ENCODE measurements at places on chromosomes 5 and 9.

GRCh38 chr5:179422213-179422855 is 77.1 kb upstream of the ADAMTS2 start:
- DNase-seq, result no peak

DNA sequence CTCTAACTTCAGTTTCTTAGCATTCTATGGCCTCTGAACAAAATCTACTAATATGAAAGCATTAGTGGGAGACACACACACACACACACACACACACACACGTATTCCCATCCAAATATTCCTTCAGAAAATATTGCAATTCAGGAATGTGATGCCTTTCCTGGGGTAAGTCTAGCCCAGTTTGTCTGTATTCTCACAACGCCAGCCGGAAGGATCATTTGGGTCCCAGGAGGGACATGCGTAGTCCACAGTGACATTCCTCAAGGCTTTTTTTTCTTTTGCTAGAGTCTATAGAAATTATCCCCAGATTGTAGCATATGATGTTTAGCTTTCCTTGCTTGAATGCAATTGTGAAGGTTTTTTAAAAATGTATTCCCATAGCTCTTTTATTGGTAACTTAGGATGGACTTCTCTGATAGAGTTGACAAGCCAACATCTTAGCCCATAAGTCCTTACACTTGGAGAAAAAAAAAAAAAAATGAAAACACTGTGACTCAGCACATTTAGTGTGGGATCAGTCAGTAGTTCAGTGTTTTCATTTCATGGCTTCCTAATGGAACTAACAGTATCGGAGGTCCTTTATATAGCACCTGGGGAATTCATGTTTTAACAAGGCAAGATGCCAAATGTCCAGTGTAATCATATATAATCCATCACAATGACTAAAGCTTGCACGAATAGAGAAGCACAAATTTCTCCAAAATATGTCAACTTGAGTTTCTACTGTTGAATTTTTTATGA is 316.5 kb downstream of the DIRAS2 start:
- DNase-seq, result no peak

DNA sequence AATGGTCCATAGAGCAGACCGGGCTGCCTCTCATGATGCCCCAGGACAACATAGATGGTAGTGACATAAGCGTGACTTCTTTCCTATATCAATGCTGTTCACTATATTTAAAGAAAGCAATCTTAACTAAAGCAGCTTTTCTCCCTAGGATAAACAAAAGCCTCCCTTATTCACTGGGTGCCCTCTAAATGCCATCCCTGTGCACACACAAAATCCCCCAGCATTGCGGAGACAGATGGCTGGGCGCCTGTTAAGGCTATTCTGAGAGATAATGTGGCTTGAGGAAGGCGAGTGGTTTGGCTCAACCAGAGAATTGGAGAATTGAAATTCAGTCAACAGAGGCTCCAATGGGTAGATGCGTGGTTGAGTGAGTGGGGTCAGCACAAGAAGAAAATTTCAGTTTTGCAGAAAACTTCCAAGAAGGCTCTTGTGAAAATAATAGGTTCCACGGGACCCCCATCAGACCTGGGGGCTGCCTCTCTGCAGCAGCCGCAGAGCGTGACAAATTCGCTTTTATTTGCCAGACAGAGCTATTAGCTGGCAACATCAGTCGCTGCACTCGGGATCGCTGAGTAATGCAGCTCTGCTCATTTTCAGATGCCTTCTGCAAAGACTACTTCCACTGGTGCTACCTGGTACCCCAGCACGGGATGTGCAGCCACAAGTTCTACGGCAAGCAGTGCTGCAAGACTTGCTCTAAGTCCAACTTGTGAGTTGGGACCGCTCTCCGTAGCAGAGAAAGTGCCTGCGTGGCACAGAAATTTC is 103.9 kb upstream of the ICE1 start:
- no peak for DNase-seq

- DNase-seq, result no peak
Measured at GRCh38 chr9:132142924-132143323, 18.9 kb upstream of the NTNG2 start.

- no peak for DNase-seq
Measured at GRCh38 chr9:103323699-103324098, 328.6 kb downstream of the CYLC2 start.

DNA sequence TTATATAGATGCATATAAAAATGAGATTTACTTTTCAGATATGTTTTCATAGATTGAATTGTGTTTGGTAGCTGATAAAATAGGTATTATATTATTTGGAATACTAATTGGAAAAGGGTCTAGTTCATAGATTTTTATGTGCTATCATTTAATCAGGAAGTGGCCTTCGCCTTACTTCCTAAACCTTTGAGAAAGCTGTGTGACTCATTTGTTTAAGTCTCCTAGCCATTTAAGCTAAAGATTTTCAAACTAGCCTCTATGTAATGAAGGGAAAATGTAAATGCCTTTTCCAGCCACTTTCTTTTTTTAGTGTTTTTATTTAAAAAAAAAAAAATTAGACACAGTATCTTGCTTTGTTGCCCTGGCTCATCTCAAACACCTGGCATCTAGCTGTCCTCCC is 97.5 kb downstream of the DMXL1 start:
- no peak for DNase-seq

GRCh38 chr5:7615566-7616061 is 219.7 kb downstream of the ADCY2 start:
- no peak for DNase-seq

GRCh38 chr9:129834489-129835127 is 467 bp downstream of the C9orf78 start:
- no peak for DNase-seq

- no peak for DNase-seq
Measured at GRCh38 chr9:127022913-127023660, 99.3 kb downstream of the ANGPTL2 start.

DNA sequence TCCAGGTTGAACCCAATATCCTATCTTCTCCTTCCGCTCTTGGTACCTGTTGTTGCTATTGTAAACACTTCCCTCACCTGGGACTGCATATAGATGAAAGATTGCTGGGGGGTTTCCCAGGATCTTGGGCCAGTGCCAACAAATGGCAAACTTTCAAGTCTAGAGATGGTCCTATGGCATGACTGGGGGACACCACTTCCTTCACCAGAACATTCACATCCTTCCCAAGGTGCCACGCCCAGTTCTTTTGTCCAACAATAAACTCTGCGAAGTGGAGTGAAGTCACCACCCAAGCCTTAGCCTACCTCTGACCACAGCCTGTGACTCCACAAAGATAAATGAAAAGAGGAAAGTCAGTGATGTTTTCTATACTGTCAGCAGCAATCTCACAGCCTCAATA is 34.4 kb downstream of the DOCK8 start:
- no peak for DNase-seq

DNA sequence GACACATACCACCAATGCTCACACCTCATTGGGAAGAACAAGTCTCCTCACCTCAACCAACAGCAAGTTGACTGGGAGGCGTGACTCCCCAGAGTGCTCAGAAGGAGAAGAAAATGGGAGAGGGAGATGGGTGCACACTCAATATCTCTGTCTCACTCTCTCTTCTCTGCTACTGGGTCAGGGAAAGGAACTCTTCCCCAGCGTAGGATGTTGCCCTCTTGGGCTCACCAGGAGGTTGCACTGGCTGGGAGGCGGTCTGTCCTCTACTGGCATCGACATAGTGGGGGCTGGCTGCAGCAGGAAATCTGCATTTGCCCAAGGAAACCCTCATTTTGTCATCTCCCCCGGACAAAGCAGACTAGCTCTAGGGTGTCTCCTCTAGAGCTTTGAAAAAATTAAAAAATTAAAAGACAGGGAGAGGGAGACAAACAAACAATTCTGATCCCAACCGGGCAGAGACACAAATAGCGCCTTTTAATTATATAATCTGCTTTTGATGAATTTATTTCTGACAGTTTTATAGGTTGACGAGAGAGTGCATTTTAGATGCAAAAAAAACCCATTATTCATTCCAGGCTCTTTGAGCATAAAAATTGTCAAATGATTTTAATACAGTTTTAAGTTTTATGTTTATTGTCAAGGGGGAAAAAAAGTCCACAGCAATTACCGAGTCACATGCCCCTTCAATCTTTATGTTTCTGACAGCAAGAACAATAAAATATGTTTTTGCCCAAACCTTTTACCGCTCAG is 179.3 kb upstream of the MVB12B start:
- DNase-seq, result no peak

DNA sequence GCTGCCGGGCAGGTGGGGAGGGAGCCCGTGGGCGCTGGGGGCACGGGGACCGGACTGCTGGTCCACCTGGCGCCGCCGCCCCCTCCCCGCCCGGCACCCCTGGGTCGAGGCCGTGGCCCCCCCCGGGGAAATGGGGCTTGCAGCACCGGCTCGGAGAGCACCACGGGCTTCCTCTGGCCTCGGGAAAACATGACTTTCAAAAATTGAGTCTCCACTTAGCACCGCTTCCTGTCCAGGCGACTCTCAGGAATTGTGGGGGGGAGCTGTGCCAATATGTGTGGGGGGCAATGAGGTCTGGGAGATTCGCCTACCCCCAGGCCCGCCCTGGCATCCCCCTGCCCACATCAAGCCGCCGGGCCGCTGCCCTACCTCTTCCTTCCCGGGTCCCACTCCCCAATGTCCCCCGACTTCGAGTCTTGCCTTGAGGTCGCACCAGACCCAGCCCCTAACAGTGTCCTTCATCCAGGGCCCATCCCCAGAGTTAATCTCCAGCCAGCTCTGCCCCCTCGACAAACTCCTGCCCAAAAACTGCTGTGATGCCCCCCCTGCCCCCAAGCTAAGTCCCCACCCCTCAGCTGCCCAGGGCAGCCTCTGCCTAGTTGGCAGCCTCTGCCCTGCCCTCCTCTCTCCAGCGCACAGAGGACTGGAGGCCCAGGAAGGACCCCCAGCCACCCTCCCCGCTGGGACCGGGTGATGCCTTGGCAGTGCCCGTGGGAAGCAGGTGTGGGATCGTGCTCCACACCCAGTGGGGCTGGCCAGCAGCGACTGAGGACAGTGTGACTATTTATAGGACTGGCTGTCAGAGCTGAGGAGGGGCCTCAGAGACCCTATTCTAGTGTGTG is 3.9 kb downstream of the EGFL7 start:
- no peak for DNase-seq

DNA sequence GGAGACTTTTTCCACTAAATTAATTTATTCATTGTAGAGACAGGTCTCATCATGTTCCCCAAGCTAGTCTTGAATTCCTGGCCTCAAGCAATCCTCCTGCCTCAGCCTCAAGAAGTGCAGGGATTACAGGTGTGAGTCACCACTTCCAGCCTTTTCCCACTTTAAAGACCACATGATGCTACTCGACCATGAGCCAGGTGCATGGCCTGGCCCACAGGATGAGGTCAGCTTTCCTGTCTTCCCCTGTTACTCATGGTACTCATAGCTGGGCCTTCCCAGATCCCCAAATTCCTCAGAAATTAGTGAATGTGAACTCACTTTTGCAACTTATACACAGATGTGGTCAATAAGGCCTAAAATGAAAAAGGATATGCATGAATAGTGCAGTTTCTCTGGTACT is 395.9 kb downstream of the SEMA5A start:
- DNase-seq, result no peak

GRCh38 chr9:69660304-69660703 is 11.9 kb downstream of the APBA1 start:
- no peak for DNase-seq

- DNase-seq, result no peak
Measured at GRCh38 chr5:167857321-167857720, 434.1 kb upstream of the WWC1 start.

DNA sequence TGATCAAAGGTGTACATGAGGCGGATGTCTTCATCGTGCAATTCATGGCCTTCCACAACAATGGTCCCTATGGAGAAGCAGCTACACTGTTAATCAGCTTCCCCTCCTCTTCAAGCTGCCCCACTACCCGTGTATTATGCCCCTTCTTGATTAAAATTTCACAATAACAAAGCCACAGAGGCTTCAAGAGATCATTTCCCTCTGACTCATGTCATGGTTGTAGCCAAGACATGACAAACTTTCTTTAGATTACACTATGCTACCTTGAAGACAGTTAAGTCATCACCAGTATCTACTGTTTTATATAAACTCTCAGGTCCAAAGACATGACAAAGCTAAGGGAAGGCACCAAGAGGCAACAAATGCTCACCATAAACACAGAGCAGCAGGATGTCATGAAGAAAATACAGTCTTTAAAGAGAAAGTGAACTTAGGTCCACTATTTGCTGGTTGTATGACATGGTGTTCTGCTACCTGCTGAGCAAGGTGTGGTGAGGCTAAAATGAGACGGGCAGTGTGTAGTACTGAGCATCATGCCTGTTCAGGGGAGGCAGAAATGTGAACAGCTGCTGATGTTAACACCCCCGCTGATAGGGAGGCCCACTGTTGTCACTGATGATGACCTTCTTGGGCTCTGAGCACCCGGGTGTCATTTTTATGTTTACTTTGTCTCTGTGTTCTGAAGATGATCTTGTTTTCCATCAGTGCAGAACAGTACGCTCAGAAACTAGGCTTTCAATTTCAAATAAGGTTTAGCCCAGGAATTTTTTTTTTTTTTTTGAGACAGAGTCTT is 48.3 kb downstream of the IARS1 start:
- no peak for DNase-seq

DNA sequence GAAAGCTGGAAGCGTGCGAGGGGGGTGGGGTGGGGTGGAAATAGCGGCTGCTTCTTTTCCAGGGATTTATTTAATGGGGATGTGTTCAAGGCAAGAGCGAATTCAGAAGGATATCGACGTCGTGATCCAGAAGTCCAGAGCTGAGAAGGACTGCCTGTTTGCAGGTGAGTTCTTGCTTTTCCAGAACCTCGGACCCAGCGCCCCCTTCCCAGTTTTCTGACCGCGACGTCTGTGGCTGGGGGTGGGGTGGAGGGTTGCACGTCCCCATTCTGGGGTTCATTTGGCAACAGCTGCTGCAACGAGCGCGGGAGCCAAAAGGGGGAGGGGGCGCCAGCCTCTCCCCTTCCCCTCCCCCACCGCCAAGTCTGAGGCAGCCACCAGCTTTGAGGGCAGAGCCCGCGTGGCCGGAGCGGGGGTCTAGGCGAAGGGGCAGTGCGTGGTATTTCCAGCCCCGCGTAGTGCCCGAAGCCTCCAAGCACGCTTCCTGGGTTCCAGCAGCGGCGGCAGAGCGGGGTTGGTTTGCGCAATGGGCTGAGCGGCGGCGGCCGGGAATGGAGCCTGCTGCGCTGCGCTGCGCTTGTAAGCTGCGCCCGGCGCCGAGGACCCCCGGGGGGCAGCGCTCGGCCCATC is 701 bp downstream of the PARP8 start:
- DNase-seq, result peak; percentile 42

DNA sequence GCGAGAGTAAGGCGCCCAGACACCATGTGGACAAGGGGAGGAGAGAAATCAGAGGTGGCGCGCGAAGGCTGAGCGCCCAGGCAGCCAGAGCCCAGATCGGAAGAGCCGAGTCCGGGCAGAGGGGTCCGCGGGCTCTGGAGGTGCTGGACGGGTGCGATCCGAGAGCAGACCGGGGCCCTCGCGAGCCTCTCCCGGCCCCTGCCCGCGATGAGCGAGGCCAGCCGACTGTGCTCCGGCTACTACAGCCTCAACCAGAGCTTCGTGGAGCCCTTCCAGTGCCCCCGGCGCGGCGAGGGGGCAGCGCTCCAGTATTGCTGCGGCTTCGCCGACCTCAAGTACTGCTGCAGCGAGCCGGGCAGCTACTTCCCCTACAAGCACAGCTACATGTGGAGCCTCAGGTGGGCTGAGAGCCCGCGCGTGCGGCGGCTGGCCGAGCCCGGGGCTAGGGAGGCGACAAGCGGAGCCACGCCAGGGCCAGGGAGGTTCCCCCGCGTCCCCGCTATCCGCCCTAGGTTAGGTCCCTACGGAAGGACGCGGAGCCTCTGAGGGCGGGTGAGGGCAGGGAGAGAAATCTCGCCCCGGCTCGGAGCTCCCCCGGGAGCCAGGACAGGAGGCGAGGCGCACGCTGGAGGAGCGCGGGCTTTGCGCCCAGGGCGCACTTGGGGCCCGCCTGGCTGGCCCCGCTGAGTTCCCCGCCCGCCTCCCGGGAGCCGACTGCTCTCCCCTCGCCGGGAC is at the start of gene SHISAL2B:
Gene SHISAL2B (plus strand): TSS at position 87 of the 735 bp plus-strand sequence. CDS start 121 bp downstream, at position 208.
- DNase-seq, result no peak

Data from activated T-cell treated with anti-CD3 and anti-CD28 coated beads for 1 hour (primary cell).